ENCODE measurements at places on chromosomes 7 and 10.

- DNase-seq = no peak
These were observed 136.9 kb upstream of the ASAH2 start for GRCh38 chr10:50388181-50388580.

DNA sequence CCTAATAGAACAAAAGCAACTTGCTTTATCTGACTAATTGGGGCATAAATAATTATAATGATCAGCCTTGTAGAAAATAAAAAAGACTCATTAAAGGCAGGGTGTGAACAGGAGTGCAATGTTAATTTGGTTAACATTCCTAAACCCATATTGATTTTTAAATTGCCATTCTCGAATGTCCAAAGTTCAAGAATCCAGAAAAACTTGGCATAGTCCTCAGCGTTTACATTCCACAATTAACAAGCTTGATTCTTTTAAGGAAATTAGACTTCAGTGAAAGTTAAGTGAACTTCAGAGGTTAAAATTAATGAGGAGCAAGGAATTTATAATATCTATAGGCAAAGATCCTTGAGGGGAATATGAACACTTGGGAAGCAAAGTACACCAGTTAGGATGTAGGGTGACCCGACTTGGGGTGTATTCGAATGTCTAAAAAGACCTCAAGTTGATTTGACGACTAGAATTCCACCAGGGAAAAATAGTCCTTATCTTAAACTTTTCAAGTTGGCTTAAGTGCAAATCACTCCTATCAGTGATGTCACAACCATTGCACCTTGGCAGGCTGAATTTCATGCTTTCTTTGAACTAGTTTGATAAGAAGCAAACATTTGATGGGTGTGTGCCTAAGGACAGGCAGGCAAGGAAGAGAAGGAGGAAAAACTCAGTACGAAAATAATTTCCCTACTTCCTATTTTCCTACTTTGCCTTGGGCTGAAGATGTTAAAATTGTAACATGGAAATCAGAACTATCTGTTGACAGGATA is 830.4 kb upstream of the COBL start:
- no peak for DNase-seq

DNA sequence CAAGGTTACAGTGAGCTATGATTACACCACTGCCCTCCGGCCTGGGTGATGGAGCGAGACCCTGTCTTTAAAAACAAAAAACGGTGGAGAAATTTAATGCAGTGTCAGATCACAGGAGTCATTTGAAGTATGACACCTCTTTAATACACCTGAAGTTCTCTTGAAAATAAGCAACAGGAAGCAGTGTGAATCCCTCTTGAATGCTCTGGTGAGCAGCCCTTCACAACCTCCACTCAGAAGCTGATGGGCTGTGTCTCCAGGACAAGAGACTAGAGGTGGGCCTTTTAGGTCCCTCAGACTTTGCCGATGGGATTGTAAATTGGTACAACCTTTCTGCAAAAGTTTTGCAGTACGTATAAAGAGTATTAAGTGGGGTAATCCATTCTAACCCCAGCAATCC is 50.1 kb downstream of the CYP26A1 start:
- DNase-seq = no peak

- DNase-seq = no peak
These were observed 1.9 kb downstream of the UBN2 start for GRCh38 chr7:139232904-139233303.
